ENCODE measurements at places on chromosomes 3 and 15.

- DNase-seq, result no peak
Observed at GRCh38 chr15:67109141-67110034, 44.0 kb downstream of the SMAD3 start.

- DNase-seq, result no peak
Observed at GRCh38 chr3:30004481-30004880, 601.9 kb upstream of the TGFBR2 start.

DNA sequence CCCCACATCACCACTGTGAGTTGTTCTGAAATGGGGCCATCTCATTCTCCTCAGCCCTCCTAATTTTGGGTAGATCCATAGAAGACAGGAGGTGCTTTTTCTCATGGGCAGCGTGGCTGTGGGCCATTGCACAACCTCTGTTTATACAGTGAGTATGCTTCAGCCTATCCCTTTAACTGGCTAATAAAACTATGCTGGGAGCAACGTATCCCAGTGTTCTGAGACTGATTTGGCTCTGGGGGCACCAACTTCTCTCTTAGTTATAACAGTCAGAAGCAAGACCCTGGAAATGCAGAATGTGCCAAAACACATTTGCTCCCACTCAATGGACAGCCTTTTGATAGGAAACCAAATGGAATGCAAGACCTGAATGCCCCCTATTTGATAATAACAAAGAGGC, 97.1 kb upstream of the ICE2 start:
- DNase-seq, result no peak

- DNase-seq, result no peak
Observed at GRCh38 chr3:143090976-143091837, 28.4 kb upstream of the CHST2 start.

DNA sequence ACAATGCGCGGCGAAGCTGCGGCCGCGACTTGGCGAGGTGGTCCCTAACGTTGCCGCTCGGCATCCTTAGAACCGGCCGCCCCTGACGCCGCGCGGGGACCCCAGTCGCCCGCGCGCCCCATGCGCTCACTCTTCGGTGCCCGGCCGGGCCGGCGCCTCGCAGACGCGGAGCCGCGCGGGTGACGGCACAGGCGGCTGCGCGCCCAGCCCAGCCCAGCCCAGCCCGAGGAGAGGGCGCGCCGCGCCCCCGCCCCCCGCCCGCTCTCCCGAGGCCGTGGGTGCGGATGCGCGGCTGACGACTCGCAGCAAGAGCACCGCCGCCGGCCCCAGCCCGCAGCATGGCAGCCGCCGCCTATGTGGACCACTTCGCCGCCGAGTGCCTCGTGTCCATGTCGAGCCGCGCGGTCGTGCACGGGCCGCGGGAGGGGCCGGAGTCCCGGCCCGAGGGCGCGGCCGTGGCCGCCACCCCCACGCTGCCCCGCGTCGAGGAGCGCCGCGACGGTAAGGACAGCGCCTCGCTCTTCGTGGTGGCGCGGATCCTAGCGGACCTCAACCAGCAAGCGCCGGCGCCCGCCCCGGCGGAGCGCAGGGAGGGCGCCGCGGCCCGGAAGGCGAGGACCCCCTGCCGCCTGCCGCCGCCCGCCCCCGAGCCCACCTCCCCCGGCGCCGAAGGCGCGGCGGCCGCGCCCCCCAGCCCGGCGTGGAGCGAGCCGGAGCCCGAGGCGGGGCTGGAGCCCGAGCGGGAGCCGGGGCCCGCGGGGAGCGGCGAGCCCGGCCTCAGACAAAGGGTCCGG, 437 bp downstream of the KLF13 start:
- DNase-seq, result no peak

DNA sequence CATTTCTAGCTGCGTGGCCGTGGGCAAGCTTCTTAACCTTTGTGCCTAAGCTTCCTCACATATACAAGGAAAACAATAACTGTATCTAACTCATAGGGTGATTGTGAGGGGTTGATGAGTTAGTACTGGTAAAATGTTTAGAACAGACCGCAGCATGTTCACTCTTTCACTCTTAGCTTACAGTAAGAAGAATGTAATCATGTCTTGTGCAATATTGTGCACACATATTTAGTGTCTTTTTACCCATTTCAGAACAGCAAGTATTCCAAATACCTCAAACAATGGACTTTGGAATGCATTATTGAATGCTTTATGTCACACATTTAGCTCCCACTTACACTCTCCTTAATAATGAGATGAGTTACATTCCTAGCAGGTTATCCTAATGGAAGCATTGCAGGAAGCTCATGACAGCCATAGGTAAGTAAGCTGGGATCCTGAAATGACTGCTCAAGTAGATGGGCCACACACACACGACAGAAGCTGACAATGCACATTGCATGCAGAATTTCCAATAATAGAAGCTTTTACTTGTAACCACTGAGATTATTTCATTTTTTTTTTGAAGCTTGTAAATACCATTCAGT, 468.9 kb upstream of the WNT5A start:
- DNase-seq, result no peak

GRCh38 chr15:34338347-34338746, 766 bp upstream of the SLC12A6 start:
- no peak for DNase-seq

DNA sequence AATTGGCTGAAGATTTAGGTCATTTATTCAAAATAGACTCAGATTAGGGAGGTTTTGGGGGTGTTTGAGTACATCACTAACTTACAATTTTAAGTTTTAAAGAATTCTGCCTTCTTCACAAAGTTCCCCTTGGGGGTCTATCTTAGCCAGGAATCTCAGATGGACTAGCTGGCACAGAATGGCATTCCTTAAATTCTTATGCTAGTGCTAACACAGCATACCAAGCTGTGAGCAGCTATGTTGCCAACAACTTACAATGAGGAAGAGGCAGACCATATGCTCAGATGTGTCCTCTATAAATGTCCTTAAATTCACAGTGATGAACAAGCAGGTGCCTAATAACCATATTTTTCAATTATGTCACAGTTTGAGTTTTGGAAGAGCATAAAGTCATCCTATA, 60.9 kb upstream of the NPHP3 start:
- no peak for DNase-seq

DNA sequence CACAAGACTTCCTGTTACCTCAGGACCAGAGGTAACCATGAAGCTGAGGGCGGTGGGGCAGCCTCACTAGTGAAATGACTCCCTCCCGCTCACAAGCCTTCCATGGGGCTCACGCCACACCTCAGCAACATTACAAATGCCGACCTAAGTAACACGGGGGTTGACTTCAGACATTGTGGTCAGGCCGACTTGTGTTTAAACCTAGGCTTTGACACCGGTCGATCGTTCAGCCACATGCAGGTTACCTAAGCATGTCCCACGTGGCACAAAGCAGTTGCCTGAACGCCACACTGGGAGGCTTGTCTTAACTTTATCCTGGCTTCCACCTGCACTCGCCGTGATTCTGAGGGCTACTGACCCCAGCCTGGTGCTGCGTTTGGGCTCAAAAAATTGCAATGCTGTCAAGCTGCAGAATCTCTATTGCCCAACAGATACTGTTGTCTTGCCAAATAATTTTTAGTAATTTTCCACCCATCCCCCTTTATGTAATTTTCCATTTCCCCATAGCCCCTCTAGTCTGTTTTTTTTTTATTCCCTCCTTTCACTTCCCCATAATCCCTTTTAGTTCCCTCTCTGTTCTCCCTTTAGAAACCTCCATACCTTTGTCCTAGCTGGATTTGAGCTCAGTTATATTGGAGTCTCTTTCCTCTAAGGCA, 158.6 kb upstream of the RGMA start:
- peak; percentile 2 for DNase-seq

DNA sequence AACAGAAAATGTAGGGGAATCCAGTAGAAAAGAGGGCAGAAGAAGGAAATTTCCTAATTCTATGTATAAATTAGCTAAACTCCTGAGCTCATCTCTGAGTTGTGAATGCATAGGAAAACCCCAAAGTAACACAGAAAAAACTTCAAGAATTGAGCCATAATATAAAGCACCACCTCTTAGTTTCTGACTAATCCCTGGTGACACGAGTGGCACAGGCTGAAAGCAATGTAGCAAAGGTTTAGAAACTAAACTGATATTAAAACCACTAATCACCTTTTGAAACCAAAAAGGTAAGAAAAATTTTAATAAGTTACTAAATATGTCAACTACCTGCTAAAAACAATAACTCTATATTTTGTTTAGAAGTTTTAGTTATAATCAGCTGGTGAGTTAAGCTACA, 255.6 kb upstream of the NECTIN3 start:
- DNase-seq, result no peak

DNA sequence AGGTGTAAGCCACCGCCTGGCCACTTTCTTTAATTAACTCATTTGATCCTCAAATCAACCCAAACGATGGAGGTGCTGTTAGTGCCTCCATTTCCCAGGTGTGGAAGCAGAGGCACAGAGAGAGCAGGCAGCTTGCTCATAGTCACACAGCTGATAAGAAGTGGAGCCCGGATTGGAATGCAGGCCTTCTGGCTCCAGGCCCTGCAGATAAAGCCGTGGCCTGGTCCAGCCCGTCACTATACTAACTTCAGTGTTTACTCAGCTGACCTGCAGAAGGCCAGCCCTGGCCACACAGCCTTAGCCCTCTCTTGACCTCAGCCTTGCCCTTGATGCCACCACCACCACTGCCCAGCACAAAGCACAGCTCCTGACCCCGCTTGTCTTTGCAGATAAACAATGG, 116.7 kb downstream of the NUP210 start:
- DNase-seq, result no peak

- DNase-seq, result no peak
Observed at GRCh38 chr3:123411340-123412040, 37.4 kb downstream of the ADCY5 start.

DNA sequence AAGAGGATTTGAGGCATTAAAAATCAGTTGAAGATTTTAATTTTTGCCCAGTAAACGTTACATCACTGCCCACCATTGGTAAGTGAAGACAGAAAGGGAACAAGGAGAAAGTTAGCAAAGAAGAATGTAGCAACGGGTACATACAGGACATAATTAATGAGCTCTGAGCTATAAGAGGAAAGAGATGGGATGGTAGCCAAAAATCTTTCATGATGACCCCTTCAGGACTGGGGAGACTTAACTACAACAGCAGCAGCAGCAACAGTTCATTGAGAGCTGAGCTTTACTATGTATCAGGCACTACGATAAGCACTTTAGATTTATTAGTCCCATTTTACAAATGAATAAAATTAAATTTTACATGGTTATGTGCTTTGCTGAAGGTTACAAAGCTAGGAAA, 18.4 kb downstream of the EMC4 start:
- no peak for DNase-seq

DNA sequence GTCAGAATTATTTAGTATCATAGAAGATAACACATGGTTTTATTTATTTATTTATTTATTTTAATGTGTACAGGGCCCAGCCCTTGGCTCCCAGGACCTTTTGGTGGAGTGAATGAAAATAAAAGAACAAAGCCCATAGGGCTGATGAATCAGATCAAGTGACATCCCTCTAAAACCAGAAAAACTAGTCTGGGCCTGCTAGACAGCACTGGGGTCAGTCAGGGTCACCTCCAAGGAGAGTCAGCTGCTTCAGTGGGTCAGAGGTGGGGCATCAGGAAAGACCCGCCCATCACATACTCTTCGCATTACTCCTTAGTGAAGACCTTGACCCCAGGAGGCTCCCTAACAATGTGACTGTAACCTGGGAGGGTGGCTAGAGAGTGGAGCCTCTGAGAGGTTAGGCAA, 12.8 kb downstream of the PPCDC start:
- no peak for DNase-seq

DNA sequence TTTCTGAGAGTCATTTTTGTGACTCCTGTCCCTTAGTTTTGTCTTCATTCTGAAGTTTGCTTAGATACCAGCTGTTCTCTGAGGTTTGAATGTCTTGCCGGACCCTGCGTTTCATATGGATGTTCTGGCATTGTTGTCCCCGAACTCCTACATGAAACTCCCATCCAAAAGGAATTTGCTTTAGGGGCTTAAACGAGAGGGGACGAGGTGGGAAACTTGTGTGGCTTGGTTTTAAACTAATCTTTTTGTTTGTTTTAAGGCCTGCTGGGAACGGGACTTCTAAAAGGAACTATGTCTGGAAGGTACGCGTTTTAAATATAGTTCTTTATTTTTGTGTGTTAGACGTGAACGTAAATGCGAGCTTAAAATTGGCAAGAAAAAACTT, 679 bp downstream of the RPL35A start:
- DNase-seq, result no peak

DNA sequence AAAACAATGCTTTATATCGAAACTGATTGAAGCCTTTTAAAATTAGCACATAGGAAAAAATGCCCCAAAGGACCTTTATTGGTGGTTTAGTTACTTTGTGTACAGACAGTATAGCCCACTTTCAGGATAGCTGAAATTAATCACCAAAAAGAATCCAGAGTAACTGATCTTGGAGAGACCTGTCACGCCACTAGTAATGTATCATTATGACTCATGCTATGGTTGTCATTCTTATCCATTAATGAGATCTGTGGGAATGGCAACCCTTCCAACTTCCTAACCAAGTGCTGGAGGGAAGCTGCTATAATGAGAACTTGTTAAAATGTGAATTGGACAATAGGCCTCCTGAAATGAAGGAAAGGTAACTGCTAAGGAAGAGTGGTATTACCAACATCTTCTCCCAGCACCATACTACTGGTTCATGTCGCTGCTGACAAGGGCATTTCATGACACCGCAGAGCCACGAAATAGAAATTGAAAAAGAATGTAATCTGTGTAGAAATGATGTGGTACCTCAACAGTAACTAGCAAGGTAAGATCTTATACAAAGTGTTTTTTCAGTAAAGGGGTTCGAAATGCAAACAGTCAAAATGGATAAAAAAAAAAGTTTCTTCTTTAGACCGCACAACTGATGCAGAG, 7.1 kb upstream of the EMC4 start:
- no peak for DNase-seq

DNA sequence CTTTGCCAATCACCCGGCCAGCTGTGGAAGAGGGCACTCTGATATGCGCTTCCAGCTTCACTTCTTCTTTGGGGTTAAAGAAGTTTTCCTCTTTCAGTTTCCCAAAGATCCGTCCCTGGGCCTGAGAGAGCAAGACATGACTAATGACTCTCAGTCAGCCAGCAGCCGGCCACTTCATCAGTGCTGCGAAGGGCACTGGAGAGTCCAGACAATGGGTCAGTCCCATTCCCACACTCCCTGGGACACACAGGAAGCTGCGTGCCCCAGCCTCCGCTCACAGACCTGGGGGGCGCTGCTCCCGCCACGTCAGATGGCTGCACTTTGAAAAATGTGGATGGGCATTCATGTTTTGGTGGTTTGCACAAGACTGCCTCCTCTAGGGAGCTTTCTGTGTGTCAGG, 63.3 kb downstream of the SENP2 start:
- no peak for DNase-seq

DNA sequence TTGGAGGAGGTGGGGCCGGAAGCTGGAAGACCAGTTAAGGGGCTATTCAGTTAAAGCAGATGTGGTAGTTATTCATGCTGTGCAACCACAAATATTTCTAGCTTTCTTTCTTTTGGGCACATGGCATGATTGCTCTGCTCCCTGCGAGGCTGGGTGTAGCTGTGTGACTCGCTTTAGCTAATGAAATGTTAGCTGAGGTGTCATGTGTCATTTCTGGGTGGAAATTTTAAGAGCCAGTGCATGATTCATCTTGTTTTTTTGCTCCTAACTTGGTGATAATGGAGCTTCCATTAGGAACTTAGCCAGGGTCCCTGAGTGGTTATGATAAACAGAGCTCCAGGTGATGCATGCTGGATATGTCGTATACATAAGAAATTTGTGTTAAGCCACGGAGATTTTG, 300.6 kb downstream of the SATB1 start:
- DNase-seq, result no peak

GRCh38 chr3:38643592-38643991, 5.9 kb downstream of the SCN5A start:
- no peak for DNase-seq

All from stimulated activated CD8-positive, alpha-beta memory T cell treated with anti-CD3 and anti-CD28 coated beads, Interleukin-15, amount 100 ng/mL, for 48 hours (primary cell).